ENCODE measurements at places on chromosomes 5 and 9. TPM values are rescaled to one million over a fixed set of nuclear protein-coding genes. Genes with fewer than 3 reads are reported as not detected.

Gene HAVCR2
- total RNA-seq, result 25.2 TPM

Gene TRIM7
- total RNA-seq, result 0.62 TPM

Gene C5orf15
- total RNA-seq, result 33.8 TPM

Gene PTGS1
- 0.47 TPM for total RNA-seq

Gene SLC4A9
- not detected for total RNA-seq

Gene LYSMD3
- 14.8 TPM for total RNA-seq

Gene NKD2
- 0.66 TPM for total RNA-seq

Gene TCF7
- total RNA-seq, result 66.4 TPM

Gene TPPP
- not detected for total RNA-seq

Gene PAIP2
- 91.7 TPM for total RNA-seq

Gene AGXT2
- total RNA-seq, result not detected

Gene GTF3C5
- total RNA-seq, result 90.2 TPM

Gene RANBP6
- total RNA-seq, result 18.8 TPM

Gene DROSHA
- total RNA-seq, result 72.5 TPM

Gene TMEM161B
- 21.0 TPM for total RNA-seq

Gene TBCA
- total RNA-seq, result 233 TPM

Gene ENHO
- not detected for total RNA-seq

Gene ADGRD2
- not detected for total RNA-seq

Data from activated naive CD8-positive, alpha-beta T cell treated with anti-CD3 and anti-CD28 coated beads for 36 hours (primary cell).